ENCODE measurements at places on chromosomes 11 and 22.

DNA sequence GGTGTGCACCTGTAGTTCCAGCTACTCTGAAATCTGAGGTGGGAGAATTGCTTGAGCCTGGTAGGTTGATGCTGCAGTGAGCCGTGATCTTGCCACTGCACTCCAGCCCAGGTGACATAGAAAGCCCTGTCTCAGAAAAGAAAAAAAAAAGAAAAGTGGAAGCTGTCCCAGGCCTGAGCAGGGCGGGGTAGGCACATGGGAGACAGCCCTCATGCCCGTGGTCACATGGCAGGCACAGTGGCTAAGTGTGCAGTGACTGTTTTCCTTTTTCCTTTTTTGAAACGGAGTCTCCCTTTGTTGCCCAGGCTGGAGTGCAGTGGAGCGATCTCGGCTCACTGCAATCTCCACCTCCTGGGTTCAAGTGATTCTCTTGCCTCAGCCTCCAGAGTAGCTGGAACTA, 7.8 kb downstream of the OTUB1 start:
- no peak for DNase-seq

DNA sequence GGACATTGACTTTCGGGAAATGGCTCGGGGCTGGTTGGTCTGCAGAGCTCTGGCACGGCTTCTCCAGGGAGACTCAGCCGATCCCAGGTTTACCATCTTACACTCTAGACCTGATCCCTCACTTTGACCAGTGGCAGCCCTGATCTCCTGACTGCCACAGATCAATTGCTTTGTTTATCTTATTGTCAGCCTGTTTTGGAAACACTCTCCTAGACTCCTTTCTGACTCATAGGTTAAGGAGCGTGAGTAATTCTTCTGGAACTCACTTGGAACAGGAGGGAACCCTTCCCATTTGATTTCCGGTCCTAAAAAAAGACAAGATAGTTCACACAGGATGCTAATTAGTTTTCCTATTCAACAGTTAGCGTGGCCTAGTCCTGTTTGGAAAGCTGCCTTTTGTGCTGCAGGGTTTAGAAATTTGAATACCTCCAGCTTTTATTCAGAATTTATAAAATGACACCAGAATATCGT, 16.0 kb upstream of the BMAL1 start:
- DNase-seq = peak; percentile 27

DNA sequence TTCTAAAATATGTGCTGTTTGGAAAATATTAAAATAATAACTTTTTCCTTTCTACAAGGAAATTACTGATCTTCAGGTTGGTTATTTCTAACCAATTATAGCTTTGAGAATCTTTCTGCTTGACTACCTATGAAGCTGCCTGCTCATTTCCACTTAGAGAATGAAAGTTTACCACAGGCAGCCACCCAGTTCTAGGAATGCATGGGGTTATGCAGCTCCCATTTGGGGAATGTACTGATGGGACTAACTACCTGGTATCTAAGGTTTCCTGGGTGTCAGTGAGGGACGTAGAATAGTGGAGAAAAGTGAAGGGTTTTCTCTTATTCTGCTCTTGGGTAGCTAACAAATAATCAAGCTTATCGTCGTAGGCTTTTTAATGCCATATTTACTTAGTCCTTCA, 73.4 kb downstream of the DEUP1 start:
- no peak for DNase-seq

- DNase-seq = no peak
These were observed 3.4 kb downstream of the FADS3 start for GRCh38 chr11:61887839-61888494.

GRCh38 chr11:75241036-75241905, 697 bp downstream of the TPBGL start:
- peak; percentile 95 for DNase-seq

- DNase-seq = no peak
These were observed 37.6 kb downstream of the ZNRF3 start for GRCh38 chr22:28920757-28921584.

GRCh38 chr11:59183771-59184170, 11.8 kb downstream of the DTX4 start:
- DNase-seq = no peak

- no peak for DNase-seq
These were observed 17.0 kb downstream of the UVRAG start for GRCh38 chr11:75831915-75832502.

DNA sequence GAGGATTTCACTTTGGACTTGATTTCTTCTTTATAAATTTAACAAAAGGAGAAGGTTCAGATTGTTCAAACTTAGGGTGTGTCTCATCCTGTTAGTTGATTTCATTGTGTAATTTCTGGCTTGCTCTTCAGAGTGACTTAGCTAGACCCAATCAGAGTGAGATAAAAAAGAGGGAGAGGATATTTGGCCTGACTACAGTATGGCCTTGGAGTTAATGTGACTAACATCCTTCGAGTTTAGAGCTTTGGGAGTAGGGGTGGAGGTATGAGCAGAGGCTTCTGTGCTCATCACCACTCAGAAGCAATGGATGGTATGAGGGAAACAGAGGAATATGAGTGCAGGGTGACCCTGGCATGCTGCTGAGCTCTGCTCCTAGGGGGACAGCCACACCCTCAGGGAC, 114.2 kb downstream of the ME3 start:
- no peak for DNase-seq

- no peak for DNase-seq
These were observed 43.0 kb upstream of the SEPTIN5 start for GRCh38 chr22:19671316-19671715.

DNA sequence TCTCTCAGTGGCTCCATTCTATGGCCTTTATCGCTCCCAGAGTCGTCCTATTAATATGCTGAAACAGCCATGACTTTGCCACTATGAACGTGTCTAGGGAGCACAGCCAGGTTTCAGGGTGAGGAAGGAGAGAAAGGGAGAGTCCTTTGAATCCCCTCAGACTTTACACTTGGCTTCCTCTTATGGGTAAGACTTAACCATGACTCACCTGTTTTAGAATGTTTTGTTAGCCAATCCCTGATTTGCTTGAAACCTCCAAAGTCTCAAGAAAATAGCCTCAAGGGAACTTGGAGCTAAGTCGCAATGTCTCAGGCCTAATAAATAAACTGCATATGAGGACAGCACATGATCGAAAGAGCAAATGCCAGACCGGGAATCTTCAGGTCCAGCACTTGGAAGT, 131.2 kb upstream of the RCN1 start:
- no peak for DNase-seq

GRCh38 chr11:77126861-77127234, 1.2 kb upstream of the MYO7A start:
- no peak for DNase-seq

DNA sequence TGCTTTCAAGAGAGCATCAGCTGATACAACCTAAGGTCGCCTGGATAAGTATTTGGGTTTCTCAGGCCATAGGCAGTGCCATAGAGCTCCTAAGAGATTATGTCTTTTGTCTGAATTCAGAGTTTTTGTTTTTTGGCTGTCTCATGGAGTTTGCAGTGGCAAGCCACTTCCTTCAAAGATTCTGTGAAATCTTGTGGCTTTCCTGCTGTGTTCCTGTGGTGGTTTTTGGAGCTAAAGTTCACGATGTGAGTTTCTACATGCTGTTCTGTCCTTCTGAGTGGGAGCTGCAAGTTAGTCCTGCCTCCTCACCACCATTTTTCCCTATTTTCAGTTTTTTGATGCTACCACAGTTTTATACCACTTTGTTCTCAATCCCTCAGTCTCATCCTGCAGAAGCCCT, 111.4 kb downstream of the COMMD9 start:
- no peak for DNase-seq

DNA sequence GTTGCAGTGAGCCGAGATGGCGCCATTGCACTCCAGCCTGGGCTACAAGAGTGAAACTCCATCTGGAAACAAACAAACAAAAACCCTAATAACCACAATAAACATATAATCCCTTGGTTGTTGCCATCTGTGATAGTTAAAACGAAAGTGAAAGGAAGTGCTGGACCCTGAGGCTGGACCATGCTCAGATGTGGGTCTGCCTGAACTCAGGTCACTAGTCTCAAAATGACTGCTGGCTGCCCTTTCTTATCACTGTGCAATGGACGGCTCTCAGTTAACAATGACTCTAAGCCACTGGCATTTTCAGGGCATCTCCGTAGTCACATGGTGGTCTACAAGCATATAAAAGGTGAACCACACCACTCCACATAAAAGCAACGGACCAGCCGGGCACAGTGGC, 48.2 kb upstream of the FTH1 start:
- no peak for DNase-seq

DNA sequence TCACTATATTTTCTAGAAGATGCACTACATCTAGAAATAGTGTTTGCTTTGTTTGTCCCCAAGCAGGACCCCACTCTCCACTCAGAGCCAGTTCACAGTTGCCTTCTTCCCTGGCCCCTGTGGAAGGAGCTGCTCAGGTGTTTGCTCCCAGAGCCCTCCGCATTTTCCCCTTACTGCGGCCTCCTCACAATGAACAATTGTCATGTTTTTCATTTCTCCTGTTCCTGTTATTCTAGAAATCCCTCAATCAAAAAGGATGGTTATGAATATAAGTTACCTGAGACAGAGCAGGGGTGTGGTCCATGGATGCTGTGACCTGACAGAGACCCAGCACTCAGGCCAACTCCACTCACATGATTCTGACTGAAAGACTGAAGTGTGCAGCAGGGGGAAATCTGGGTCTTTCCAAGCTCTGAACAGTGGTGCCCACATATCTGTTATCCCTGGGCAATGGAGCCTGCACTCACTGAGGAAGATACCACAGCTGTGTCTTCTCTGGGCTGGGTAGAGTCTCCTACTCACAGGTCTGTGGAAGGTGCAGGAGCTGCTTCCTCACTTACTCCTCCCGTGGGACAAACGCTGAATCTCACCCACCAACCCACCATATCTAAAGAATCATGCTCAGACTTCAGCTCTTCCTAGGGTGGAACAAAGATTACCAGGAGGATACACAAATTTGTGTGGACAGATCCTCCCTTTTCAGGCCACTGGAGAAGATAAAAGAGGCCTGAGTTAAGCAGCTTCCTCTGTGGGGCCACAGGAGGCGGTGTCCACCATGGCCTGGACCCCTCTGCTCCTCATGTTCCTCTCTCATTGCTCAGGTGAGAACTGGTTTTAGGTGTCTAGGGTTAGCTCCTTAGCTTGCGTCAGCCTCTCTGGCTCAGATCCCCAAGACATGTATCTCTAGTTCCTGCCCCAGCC, 87.1 kb upstream of the TOP3B start:
- no peak for DNase-seq

- no peak for DNase-seq
These were observed 11.8 kb upstream of the MAPK11 start for GRCh38 chr22:50281957-50282356.

DNA sequence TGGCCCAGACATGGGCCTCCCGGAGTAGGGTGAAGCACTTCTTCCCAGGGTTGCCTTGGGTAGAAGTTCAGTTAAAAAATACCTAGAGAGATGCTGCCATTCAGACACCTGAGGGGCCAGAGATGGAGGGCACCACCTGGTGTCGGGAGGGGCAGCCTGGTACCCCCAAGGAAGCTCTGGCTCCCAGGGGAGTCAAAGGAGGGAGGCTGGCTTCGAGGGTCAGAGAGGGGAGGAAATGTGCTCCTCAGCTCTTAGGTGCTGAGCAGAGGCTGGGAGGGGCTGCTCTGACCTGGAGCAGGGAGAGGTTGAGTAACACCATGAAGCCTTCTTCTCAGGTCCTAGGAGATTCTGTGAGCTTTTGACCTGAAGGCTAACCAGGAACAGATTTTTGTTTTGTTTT, 1.1 kb downstream of the USP35 start:
- DNase-seq = no peak

DNA sequence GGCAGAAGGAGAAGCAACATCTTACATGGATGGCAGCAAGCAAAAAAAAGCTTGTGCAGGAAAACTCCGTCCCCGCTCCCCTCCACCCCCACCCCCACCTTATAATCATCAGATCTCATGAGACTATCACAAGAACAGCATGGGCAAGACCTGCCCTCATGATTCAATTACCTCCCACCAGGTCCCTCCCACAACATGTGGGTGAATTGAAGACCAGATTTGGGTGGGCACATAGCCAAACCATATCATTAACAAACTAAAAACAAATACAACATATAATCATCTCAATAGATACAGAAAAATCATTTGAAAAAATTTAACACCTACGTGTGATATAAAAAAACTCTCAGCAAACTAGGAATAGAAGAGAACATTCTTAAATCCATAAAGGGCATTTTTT, 88.8 kb downstream of the BUD13 start:
- no peak for DNase-seq

DNA sequence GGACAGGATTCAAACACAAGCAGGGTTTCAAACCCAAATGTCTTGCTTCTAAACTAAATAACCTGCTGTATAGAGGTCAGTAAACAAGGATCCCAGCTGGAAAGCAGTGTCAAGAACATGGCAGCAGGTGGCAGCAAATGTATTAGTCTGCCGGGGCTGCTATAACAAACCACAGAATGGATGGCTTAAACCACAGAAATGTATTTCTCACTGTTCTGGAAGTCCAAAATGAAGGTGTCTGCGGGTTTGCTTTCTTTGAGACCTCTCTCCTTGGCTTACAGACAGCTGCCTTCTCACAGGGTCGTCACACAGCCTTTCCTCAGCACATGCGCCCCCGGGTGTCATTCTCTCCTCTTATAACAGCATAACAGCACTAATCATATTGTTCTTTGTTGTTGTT, 65.1 kb upstream of the LRRC55 start:
- DNase-seq = peak; percentile 44

DNA sequence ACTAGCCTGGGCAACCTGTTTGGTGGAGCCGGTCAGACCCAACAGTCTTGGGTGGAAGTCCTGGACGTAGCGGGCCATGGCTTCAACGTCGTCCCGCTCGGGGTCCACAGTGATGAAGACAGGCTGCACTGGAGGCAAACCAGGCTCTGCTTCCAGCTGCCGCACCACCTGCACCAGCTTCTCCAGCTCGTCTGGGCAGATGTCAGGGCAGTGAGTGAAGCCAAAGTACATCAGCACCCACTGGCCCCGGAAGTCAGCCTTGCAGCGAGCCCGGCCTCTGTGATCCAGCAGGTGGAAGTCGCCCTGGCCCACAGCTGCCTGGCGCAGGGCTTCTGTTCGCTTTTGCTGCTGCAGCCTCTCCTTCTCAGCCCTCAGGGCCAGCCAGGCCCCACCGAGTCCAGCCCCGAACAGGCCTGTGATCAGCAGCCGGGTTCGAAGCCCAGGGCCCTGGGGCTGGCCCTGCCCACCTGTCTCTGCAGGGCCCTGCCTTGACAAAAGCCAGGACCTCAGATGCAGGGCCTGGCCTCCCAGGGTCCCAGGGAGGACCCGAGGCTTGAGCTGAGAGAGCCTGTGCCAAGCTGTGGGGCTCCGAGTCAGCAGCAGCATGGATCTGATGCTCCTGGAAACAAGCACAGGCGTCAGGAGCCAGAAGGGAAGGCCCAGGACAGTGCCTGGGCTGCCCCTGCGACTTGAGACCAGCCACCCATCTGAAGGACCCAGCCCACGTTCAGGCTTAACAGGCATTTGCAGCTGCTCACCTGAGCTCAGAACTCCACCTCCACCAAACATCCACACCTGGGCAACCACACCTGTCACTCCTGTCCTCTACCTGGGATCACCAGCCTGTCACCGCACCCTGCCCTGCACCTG, 1.4 kb downstream of the SCO2 start:
- DNase-seq = no peak

- no peak for DNase-seq
These were observed 22.7 kb upstream of the CTSD start for GRCh38 chr11:1786466-1786865.

GRCh38 chr11:58788355-58789023, 56.0 kb downstream of the GLYATL2 start:
- peak; percentile 47 for DNase-seq
